CD14-positive monocyte (primary cell): ENCODE measurements at places on chromosomes 2 and 18.

GRCh38 chr2:240277073-240277806, 136.8 kb upstream of the OTOS start:
- DNase-seq, result no peak

DNA sequence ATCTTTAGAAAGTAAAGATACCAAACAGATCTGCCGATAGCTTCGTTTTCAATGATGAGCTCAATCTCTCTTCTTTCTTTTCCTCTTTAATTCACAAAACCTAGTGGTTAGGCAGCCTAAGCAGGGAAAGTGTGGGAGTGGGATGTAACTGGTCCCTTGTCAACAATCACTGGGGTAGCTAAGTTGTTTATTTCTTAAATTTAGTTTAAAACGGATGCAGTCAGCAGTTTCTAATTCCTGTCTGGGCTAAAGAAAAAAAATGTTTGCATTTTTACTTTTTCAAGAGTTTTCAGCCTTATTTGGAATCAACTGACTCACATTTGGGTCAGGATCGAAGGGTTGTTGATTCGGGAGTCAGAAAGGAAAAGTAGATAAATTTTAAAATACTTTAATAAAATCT, 137.7 kb upstream of the TACR1 start:
- no peak for DNase-seq

GRCh38 chr2:68118816-68119215, 38.9 kb upstream of the PNO1 start:
- no peak for DNase-seq

DNA sequence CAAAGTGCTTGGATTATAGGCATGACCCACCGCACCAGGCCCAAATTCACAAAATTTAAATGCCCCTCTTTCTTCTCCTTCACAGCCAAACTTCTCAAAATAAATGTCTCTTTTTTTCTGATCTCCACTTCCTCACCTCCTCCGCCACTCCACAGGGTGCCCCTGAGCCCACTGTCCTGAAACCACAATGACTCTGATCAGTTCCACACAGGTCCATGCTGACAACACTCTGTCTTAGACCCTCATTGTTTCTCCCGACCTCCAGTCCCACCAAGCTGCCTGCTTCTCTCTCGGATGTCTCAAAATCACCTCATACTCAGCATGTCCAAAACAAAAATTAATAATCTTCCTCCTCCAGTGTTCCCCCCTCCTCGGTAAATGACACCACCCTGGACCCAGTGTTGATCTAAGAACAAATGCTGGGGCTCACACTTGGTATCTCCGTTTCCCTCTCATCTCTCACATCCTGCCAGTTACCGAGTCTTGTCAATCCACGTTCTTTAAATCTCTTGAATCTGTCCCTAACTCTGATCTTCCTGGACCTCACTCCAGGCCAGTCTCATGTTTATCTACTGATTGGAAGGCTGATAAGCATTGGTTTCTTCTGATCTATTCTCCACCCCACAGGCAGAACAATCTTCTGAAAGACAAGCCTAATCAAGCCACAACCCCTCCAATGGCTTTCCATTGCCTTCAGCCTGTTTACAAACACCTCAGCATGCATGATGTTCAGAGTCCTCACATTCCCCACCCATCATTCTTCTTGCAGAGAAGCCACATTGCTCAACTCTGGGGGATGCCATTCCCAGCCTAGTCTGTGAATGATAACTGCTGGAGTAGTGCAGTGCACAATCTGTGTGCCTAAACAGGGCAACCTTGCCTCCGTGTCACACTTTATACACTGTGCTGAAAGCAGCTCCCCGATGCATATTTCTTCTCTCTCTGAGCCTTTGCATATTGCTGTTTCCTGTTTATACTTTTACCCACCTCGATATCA, 12.4 kb upstream of the ANKRD44 start:
- no peak for DNase-seq

DNA sequence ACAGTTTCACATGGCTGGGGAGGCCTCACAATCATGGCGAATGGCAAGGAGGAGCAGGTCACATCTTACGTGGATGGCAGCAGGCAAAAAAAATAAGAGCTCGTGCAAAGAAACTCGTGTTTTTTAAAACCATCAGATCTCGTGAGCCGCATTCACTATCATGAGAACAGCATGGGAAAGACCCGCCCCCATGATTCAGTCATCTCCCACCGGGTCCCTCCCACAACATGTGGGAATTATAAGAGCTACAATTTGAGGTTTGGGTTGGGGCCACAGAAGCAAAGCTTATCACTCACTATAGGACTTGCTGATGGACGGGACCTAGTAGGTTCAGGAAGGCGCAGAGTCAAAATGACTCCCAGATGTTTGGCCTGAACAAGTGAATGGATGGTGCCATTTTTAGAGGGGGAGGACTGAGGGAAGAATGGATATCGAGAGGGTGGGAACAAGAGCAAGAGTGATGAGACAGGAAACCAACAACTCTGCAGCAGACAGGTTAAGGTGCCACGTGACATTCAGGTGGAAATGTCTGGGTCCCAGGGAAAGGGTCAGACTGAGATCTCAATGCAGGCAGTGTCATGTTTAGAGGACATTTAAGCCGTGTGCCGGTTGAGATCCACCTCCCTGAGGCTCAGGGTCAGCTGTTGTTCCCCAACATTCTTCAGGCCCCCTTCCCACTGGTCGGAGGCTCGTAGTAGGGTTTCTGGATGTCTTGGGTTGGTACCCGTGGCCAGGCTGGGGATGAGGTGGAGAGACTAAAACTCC, 85.7 kb downstream of the MYCN start:
- DNase-seq, result no peak

- no peak for DNase-seq
Observed at GRCh38 chr2:70133127-70133452, 45.8 kb downstream of the PCBP1 start.

- DNase-seq, result no peak
Observed at GRCh38 chr2:12341920-12342319, 374.8 kb upstream of the TRIB2 start.

GRCh38 chr2:120719491-120719890, 16.2 kb upstream of the GLI2 start:
- no peak for DNase-seq

DNA sequence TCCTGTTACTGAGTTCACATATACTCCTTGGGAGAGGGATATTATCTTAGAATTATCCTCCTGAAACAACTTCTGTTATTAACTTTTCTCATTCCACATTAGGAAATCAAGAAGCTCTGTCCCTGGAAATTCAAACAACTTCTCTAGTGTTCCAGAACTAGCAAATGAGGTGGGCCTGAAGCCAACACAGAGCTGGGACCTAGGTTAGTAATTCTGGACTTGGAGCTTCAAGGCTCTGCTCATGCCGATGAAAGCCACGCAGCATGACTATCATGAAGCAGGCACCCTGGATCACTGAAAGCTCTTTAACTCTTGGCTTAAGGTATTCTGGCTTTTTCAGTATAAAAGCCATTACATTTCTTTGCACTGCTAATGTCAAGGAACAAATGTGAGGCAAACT, 242.7 kb downstream of the TGIF1 start:
- no peak for DNase-seq

GRCh38 chr2:48175254-48175653, 269.0 kb upstream of the FBXO11 start:
- peak; percentile 36 for DNase-seq

DNA sequence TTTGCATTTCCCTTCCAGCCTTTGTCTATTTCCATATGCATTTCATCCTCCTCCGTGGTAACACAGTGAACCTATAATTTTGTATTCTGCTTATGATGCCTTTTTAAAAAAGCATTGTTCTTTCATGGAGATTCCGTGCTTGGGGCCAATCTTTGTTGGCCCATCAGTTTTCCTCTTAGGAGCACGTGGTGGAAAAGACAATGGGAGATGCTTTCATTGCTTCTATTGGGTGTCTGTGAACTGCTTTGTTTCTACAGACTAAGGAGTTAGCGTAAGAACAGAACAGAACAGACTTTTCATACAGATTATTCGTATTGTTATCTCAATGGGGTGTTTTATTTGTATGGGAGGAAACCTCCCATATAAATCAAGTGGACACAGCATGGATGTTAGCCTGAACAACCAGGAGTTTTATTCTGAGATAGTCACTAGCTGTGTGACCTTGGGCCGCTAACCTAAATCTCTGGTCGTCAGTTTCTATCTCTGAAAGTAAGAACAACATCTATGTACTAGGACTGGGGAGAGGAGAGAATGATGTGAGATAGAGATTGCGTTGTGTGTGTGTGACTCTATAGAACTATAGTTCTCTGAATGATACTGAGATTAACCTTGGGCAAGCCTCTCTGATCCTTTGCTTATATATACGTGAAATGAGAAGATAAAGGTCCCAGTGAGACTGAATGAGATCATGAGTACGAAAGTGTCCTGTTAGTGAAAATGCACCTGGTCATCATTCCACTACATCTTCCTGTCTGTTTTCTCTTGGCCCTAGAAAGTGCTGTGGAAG, 22.9 kb upstream of the YWHAQ start:
- no peak for DNase-seq

GRCh38 chr2:157971702-157972101, 95.6 kb upstream of the ACVR1 start:
- DNase-seq, result no peak

DNA sequence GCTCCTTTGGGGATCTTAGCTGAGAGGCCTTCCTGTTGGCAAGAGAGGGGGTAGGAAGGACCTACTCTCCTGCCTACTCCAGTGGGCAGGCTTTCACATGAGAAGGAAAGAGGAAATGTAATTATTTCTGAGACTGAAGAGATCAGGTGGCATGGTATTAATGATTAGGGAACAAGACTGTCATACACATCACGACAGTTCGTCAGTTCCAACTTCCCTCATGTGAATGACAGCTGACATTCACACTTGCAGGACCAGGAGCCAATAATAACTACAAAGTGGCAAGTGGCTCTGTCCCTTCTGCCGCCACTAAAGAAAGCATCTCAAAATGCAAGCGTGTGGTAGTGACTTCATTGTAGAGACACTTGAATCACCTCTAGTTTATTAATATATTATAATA, 90.0 kb downstream of the ZCCHC2 start:
- peak; percentile 39 for DNase-seq

GRCh38 chr2:67824186-67824585, 238.6 kb downstream of the C1D start:
- no peak for DNase-seq

DNA sequence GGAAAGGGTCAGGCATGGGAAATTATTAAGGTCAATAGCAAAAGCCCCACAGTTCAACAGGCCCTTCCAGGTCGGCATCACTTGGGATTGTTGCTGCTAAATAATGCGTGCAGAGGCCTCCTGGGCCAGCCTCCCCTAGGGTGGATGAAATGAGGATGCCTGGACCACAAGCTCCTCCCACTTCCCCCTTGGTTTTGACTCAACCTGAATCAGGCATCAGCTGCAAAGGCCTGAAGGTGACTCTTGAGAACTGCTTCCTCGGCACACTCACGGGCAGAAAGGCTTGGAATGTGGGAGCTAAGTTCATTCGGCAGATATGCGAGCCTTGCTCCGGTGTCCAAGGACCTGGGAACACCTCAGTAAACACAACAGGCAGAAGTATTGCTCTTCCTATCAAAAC, 69.3 kb downstream of the MBP start:
- DNase-seq, result peak; percentile 95

DNA sequence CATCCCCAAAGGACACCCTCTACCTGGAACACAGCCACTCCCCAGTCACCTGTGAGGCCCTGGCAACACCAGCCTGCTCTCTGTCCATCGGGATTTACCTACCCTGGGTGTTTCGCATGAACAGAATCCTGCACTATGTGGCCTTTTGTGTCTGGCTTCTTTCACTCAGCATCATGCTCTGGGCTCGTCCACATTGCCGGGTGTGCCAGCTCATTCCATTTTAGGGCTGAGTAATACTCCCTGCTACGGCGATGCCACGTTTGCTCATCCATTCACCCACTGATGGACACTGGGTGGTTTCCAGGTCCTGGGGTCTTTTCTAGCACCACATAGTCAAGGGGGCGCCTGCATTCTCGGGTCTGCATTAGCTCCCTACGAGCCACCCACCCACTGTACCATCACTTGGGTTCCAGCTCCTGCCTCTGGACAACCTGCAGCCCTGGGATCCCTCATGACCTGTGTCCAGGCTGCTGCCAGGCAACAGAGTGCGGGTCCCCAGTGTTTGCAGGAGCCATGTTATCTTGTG, 22.0 kb downstream of the KCNF1 start:
- DNase-seq, result no peak

- DNase-seq, result no peak
Observed at GRCh38 chr2:153479573-153479972, 1.0 kb upstream of the RPRM start.

DNA sequence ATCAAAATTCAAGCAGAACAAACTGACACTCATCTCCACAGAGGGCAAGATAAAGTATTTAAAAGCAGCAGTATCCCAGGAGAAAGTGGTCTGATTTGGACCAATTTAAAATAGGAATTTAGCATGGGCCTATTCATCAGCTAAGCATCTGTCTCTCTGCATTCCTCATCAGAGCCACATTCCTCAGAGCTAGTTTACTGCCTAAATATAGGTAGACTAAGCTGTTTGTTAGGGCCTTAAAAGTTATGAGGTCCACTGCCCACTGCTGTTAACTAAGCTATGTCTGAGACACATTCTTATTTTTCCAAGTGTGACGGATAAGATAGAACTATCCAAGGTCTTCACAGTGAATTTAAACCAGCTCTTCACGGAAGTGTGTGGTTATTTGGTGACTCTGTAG, 17.6 kb downstream of the NEB start:
- no peak for DNase-seq

GRCh38 chr2:226767056-226767813, 32.4 kb downstream of the IRS1 start:
- DNase-seq, result no peak

DNA sequence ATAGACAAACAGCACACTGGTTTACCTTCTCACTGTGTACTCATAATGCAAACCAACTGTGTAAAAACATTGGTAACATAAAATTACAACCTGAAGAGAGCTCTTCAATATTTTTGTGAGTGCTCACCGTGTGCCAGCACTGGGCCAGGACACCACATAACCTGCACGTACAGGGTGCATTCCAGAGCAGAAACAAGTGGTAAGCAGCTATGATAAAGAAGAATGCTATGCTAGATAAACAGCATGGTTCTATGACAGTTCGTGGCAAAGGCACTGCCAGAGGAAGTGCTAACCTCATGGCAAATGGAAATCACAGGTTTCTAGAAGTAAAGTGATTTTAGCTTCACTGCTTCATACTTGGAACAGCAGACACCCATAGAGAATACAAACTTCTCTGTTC, 343.5 kb downstream of the MTX2 start:
- DNase-seq, result no peak

- no peak for DNase-seq
Observed at GRCh38 chr2:54271189-54271588, 15.2 kb upstream of the TSPYL6 start.
